ENCODE measurements at places on chromosomes 5 and 9.

DNA sequence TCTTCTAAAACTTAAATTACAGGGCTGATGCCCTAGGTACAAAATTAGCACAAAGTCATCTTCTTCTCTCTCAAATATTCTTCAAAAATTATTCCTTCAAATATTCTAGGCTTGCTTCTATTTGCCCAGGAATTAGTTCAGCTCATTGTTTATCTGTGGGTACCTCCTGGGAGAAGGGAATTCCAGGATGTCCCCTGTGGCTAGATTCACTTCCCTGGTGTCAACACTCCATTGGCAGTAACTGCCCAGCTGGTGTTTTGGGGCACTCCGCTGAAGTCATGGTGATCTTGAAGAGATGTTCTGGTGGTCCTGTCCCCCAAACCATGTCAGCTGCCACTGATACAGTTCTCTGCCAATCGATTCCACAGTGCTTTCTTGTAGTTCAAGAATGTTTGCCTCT, 26.2 kb upstream of the TGFBR1 start:
- no peak for DNase-seq

DNA sequence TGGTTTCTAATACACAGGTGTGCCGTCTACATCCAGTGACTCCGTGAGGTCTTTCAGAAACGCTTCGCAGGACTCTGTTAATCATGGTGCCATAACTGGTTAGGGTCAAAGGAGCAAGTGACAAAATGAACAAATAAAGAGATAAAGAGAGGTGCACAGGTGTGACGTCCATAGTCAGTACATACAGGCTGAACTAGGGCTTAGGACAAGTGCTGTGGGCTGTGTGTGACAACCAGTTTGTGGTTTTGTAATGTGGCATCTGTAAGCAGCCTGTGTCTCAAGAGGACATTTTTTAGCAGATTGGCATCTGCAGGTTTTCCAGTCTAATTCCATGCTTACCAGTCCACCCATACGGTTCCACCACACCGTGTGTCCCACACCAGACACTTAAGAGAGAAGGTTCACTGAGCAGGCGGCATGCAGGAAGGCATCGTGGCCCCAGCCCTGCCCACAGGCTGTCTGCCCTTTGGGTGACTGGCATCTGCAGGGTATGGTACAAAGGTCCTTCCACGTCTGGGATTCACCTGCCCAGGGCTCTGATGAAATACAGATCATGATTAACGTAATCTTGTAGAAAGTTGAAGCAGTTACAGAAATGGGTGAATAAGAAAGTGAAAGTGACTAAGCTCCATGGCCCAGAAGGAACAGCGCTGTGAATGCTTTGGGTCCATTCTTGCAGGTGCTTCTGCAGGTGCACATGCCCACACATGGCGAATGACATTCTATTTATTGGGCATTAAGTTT, 26.9 kb downstream of the SRD5A1 start:
- DNase-seq: no peak

DNA sequence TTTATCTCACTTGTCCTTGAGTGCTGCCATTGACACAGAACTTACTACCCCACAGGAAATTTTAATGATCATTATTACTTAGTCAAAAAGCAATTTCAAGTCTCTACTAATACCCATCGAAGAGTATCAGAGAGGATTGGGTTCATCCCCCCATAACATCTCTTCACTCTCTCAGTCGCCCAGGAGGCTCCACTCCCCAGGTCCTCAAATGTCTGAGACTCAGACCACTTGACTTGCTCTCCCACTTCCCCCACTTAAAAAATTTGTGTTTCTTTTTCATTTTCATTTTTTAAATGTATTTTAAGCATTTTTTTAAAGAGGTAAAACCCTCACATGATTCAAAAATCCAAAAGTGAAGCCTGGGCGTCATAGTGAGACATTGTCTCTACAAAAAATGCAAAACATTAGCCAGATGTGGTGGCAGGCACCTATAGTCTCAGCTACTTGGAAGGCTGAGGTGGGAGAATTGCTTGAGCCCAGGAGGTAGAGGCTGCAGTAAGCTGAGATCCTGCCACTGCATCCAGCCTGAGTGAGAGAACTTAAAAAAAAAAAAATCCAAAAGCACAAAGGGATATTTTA, 56.8 kb upstream of the TRAF1 start:
- DNase-seq: no peak

DNA sequence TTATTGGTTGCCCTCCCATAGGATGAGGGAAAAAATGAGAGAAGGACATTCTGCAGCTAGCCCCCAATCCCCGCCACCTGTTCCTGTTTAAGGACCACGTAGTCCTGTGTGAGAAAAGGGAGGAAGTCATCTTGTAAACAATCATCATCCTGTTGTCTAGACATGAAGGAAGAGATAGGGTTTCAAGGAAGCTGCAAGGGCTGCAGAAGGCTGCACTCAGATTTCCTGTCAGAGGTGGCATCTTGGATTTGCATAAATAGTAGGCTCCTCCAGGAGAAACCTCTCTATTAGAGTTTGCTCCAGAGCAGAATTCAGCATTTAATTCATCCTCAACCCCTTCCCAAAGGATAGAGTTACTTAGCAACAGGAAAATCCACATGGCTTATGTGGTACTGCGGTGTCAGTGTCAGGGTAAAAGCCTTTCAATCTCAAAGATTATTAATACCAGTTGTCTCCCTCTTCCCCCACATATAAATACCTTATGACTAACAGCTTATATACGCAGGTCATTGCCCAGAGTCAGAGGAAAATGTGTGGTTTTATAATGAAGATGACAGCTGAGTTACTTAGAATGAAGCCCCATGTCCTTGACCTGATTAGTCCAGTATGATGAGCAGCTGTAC, 4.6 kb upstream of the DNAJC18 start:
- DNase-seq: no peak

GRCh38 chr9:28320616-28321015, 747.3 kb upstream of the C9orf72 start:
- no peak for DNase-seq

DNA sequence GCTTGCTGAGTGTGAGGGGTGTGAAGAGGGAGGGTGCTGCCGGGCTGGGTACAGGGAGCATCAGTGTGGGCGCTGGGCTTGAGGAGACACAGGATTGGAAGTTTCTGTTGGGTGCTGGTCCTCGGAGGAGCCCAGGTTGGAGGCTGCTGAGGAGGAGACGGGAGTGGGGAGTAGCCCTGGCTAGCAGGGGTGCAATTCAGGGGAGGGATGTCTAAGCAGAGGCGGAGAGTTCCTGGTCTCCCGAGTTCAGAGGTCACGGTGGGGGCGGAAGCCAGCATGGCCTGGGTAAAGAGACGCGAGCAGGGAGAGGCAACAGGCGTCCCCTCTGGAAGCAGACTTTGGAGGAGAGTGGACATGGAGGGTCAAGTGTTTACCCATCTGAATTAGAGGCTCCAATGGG, 62.7 kb upstream of the CACNA1B start:
- no peak for DNase-seq

Measured in globus pallidus (tissue), 1 donor.